ENCODE measurements at places on chromosomes 3 and 15.
A peak's percentile ranks its signal among the peaks of the same experiment; 100 is the strongest.

GRCh38 chr3:173737167-173737808, 339.7 kb downstream of the NLGN1 start:
- DNase-seq = no peak

- DNase-seq = peak; percentile 8
These were observed 866 bp downstream of the TNIK start for GRCh38 chr3:171459137-171459941.

DNA sequence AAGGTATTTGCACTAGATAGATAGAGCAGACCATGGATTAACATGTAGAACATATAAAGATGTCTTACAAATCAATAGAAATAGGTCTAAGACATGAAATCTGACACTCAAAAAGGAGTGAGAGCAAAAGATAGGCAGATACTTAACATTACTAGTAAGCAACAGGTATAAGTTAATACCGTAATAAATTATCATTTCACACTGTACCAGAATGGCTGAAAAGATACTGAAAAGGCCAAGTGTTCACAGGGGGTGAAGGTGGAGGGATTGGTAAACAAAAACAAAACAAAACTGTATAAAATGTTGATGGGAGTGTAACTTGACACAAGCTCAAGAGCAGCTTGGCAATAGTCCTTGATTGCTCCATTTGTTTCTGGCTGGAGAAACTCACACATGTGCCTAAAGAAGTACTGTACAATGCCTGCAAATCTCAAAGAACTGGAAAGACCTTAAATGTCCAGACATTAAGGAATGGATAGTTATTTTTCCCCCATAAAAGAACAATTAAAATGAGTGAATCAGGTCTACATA, 3.5 kb downstream of the NSMCE3 start:
- no peak for DNase-seq

DNA sequence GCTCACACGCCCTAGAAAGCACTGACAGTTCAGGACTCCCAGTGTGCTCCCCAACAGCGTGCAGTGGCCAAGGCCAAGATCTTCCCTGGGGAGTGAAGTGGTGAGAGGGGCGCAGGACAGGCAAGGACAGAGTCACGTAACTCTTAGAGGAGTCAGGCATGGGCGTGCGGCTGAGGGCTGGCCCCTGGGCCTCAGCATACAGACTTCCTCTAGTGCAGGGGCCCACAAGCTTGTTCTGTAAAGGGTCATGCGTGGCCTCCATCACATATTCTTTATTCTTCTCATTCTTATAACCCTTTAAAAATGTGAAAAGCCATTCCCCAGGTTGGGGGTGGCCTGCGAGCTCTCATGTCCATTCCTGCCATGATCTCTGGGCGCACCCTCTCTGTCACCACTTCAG, 25.2 kb downstream of the TMEM43 start:
- DNase-seq = no peak

GRCh38 chr3:124847051-124847450, 40.1 kb downstream of the ITGB5 start:
- DNase-seq = no peak

DNA sequence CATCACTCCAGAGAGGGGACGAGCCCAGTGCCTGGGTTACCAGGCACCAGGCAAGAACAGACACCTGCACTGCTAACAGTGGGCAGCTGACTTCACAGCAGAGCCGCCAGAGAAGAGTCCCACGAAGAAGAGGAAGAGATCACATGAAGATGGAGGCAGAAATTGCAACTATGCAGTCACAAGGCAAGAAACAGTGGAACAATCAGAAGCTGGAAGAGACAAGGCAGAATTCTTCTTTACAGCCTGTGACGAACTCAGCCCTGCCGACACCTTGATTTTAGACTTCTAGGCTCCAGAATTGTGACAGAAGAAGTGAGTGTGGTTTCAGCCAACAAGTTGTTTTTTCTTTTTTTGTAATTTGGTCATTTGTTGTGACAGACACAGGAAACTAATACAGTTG, 59.2 kb downstream of the IL12A start:
- no peak for DNase-seq

GRCh38 chr3:127446756-127447155, 143.8 kb downstream of the TPRA1 start:
- DNase-seq = no peak

DNA sequence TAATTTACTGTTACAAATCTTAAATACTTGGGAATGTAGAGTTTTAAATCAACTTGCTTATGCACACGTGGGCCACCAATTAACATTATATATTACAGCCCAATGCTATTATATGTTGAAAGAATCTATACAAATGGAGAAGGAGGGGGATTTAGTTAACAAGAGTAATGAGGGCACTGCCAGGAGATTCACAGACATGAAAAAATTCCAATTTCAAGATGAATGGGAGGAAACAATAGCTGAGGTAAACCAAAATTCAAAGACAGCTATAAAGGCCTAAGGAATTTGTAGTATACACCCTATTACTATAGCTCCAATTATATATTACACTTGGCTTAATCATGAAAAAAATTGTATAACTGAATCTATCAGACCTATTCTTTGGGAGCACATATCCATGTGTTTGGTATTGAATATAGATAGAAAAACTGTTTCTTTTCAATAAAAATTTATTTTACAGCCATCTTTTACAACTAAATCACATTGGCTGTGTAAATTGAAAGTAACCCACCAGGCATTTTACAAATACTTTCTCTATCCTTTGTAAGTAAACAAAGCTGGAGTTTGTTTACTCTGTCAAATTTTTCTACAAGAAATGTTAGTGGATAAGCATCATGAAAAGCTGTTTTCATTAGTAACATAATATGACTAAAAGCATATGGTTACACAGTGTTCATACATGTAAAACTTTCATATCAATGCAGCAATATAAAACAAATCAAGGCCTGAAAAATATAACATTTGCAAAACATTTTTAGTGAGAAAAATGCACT, 1045.8 kb downstream of the ROBO1 start:
- no peak for DNase-seq

GRCh38 chr3:57706462-57706861, 13.6 kb upstream of the DENND6A start:
- no peak for DNase-seq

DNA sequence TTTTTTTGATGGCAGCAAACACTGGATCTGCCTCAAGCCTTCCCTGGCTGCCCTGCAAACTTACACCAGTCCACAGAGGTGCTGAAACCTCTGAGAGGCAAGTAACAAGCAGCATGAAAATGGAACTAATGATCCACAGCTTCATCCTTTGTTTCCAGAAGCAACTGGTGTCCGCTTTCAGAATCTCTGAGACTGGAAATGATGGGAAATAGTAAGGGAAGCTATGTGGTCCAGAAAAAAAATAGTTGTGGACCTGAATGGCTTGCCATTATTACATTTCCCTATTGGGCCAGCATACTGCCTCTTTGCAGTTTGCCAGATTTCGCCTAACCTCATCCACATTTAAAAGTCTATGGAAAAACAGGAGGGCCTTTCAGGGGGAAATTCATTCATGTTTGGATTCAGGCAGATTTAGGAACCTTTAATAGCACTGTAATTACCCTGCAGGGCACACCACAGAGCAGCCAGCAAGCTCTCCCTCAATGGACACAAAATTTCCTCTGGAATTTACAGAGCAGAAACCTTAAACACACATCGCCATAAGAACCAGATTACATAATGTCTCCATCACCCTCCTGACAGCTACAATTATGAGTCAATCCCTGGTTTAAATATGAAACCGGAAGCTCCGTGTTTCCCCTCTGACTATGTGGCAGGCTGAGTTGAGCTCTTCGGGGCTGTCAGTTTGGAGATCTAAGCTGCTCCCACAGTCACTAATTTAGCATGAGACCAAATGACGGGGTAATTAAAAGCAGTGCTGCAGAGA, 134.4 kb downstream of the TMCO5A start:
- no peak for DNase-seq

DNA sequence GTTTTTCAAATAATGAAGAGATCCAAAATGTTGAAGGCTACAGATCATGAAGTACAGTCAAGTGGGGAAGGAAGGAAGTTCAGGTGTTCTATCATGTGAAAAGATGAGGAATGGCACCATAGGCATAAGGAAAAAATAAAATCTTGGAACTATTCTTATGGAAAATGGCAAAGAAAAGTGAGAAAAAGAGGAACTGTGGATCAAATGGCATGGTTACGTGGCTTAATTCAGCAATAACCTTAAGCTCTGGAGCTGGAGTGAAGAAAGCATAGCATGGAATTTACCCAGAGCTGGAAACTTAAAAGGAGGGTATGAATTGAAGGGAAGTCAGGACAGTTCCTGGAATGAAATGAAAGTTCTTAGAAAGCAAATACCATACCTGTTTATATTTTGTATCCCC, 14.4 kb downstream of the ETFA start:
- no peak for DNase-seq

GRCh38 chr15:84791763-84792162, 25.4 kb upstream of the ALPK3 start:
- no peak for DNase-seq

DNA sequence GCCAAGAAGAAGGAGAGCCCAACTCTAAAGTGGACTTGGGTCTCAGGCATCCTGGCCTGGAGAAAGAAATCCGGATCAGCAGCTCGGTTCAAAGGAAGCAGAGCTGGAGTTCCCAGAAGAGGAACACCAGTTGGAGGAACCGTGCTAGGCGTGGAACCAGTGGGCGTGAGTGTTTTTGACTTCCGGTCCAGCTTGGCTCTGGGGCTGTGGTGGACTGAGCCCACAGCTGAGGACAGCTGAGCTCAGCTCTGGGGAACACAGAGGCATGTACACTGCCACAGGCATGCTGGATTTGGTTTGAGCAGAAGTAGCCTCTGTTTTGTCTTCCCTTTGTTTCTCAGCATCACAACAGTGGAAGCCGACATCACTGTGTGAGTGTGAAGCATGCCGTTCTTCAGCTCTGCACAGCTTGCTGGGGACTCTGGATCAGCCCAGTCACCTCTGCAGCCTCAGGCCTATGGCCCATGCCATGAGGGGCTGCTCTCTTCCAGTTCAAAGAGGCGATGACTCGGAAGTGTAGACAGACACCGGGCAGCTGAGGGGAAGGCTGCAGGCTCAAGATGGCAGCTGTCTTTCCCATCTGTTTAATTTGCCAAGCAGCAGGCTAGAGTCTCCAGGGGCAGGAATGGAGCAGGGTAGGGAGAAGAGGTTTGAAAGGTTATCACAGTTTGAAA, 185.8 kb upstream of the UBE3A start:
- no peak for DNase-seq

DNA sequence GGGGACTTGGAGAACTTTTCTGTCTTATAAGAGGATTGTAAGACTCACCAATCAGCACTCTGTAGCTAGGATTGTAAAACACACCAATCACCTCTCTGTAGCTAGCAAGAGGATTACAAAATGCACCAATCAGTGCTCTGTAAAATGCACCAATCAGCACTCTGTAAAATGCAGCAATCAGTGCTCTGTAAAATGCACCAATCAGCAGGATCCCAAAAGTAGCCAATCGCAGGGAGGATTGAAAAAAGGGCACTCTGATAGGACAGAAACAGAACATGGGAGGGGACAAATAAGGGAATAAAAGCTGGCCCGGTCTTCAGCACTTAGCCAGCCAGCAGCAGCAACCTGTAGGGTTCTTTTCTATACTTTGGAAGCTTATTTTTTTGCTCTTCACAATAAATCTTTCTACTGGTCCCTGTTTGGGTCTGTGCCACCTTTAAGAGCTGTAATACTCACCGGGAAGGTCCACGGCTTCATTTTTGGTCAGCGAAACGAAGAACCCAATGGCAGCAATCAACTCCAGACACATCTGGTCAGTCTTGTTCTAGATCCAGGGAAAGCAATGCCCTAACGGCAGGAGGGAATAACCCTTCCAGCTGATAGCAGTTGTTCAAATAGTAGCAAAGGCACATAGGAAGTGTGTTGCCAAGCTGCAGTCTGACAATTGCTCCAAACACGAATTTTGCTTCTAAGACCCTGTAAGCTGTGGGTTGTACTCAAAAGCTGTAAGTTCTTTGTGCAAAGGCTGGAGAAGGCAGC, 135.6 kb downstream of the TJP1 start:
- no peak for DNase-seq

GRCh38 chr3:180180795-180181194, 144.1 kb upstream of the PEX5L start:
- DNase-seq = no peak

GRCh38 chr15:69990566-69991421, 106.9 kb downstream of the TLE3 start:
- DNase-seq = no peak

DNA sequence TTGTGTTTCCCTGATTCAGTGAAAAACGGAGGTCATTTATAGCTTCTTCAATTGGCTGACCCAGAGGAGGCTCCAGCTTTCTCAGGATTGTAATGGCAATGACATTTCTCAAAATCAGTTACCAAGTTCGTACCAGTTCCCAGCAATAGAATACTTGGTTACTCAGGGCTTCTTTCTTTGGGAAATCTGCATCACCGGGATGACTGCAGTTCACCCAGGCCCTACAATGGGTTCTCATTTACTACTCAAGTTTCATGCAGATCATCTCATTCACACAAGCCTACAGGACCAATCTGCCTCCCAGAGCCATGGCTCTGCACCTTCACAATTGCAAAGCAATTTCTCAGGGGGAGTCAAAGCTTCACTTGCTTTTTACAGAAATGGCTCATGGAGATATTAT, 109.6 kb downstream of the FHIT start:
- no peak for DNase-seq

GRCh38 chr3:150778793-150779401, 15.9 kb upstream of the SIAH2 start:
- no peak for DNase-seq

GRCh38 chr15:44308415-44308814, 19.9 kb downstream of the GOLM2 start:
- DNase-seq = no peak

DNA sequence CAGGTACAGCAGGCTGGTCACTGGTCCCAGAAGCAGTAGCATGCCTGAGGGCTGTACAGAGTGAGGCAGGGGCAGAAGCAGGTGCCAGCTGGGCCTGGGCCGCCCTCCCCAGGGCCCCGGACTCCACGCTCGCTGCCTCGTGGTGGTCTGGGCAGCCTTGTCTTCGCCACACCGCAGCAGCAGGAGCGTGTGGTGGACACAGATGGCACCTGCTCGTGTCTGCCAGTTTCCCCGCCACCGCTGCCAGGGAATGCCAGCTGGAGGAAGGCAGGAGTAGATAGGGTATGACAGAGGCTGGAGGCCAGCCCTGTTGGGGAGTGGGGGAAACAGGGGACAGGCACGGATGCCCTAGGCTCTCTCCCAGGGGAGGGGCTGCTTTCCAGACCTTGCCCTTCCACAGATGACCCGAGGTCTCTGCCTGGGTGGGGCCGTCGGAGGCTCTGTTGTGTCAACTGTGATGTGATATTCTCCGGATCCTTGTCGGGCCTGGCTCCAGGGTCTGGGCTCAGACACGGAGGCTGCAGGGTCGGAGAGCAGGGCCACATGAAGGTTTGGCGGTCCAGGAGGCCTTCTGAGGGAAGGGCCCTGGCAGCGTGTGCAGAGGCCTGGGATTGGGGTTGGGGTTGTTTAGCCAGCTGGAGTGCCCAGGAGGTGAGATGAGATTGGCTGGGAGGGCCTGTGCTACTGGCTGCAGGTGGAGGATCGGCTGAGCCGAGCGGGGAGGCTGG, 33.6 kb downstream of the GOLGA6L10 start:
- no peak for DNase-seq
